ENCODE measurements at places on chromosomes 3 and 15. TPM values are rescaled to one million over a fixed set of nuclear protein-coding genes. Genes with fewer than 3 reads are reported as not detected.
A peak's percentile ranks its signal among the peaks of the same experiment; 100 is the strongest.

DNA sequence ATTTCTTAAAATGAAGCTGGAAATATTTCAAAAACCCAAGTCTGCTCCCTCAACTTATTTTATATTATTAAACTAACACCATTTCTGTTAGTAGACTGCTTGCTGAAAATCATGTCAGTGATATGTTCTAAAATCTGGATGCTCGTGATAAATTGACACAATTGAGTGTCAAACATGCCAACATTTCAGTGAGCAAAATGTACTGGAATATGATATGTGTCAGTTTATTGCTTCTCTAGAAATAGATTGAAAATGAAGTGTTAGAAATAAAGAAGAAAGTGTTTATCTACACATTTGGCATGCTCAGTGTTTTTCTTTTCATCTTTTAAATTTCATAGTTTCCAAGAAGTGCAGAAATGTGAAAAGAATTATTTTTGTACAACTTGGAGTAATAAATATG, 624.6 kb downstream of the SI start:
- H3K4me1 ChIP-seq, result peaks cover 15% of the 10 kb centered on the region
- no peak overlapping the region for H3K27ac ChIP-seq
- DNase-seq, result no peak
- H3K4me3 ChIP-seq, result no peak overlapping the region

- H3K27ac ChIP-seq, result no peak overlapping the region
- H3K4me1 ChIP-seq, result no peaks in the 10 kb centered on the region
- no peak for DNase-seq
- H3K4me3 ChIP-seq, result no peak overlapping the region
- H3K36me3 ChIP-seq, result no peaks in the 10 kb centered on the region
Observed at GRCh38 chr3:157239082-157239704, 79.2 kb upstream of the CCNL1 start.

- H3K27me3 ChIP-seq, result no peaks in the 10 kb centered on the region
- H3K27ac ChIP-seq, result no peak overlapping the region
- H3K36me3 ChIP-seq, result no peaks in the 10 kb centered on the region
- H3K4me1 ChIP-seq, result no peaks in the 10 kb centered on the region
- DNase-seq, result no peak
Observed at GRCh38 chr3:133745108-133745507, 1.1 kb upstream of the TF start.

GRCh38 chr3:66885326-66886000, 112.6 kb upstream of the KBTBD8 start:
- H3K4me1 ChIP-seq, result no peaks in the 10 kb centered on the region
- DNase-seq, result no peak
- no peak overlapping the region for H3K4me3 ChIP-seq
- H3K27ac ChIP-seq, result no peak overlapping the region

DNA sequence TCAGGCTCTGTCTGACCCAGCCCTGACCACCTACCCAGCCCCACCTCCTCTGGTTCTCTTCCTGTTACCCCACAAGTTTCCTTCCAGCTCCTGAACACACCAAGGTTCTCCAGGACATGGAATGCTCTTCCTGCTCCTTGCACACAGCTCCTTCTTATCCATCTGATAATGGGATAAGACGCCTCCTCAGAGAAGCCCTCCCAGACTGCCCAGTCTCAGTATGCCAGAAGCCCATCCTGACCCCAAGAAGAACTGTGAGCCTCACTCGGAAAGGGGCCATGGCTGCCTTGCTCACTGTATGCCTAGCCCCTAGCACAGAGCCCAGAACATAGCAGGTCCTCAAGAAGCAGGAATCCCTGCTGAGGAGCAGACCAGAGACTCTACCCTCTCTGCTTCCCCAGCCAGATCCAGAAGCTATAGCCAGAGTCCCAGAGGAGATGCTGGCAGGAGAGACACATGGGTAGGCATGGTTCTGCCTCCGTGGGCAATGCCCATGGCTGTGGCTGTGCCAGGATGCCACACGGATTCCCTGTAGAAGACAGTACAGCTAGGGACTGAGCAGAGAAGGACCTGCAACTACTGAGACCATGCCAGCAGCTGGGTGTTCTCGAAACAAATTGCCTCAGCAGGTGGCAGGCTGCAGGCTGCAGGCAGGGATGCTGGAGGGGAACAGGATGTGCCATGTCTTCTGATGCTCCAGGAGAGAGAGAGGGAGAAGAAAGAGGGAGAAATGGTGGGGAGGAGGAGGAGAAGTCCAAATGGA, 74.0 kb upstream of the LINGO1 start:
- H3K36me3 ChIP-seq, result no peaks in the 10 kb centered on the region
- no peaks in the 10 kb centered on the region for H3K4me1 ChIP-seq
- H3K27ac ChIP-seq, result no peak overlapping the region
- H3K4me3 ChIP-seq, result no peak overlapping the region
- DNase-seq, result no peak

DNA sequence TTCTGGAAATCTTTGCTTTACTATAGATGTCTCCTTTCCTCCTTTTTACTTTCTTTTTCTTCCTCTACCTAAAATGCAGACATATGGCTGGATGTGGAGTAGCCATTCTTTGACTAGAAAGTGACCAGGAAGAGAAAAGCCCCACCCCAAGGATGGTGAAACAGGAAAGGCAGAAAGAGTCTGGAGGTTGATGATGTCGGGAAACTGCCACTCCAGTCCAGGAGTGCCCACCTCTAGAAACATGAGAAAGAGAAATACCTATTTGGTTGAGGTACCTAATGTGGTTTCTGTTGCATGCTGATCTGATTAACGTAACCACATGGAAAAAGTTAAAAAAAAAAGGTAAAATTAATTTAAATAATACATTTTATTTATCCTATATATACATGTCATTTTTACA, 55.2 kb upstream of the SSR3 start:
- no peak overlapping the region for H3K27ac ChIP-seq
- H3K36me3 ChIP-seq, result no peaks in the 10 kb centered on the region
- no peak overlapping the region for H3K4me3 ChIP-seq

DNA sequence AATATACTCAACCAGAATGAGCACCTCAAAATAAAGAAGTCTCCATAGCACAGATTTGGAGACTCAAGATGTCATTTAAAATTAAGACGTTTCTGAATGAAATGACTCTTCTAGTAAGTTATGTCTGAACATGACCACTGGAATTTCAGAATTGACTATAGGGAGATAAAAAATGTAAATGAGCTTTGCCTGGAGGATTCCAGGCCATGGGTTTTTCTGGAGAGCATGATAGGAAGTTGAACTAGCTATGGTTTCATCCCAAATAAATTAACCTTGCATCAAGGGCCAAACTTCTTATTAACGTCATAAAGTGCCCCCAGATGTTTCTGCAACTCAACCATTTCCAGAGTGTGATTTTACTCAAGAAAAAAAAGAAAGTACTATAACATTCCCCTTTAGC, 222.6 kb upstream of the NR2F2 start:
- no peak overlapping the region for H3K27ac ChIP-seq
- H3K4me3 ChIP-seq, result no peak overlapping the region
- no peak for DNase-seq
- no peaks in the 10 kb centered on the region for H3K4me1 ChIP-seq
- H3K27me3 ChIP-seq, result no peaks in the 10 kb centered on the region

DNA sequence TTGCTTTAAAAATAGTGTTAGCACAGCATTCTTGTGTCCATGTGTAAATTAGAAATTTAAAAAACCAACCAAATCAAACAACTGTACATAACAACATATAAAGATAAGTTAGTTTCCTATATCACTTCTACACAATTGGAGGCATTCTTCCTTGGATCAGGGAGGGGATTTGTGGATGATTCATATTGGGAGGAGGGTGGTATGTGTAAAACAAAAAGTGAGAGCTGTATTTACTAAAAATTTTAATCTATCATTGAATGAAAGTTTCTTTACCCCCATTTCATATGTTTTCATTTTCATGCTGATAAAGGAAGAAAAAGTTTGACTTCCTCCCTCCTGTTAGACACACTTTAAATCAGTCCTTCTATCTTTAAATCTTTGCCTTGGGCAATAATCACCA, 325.0 kb downstream of the SATB1 start:
- no peaks in the 10 kb centered on the region for H3K4me1 ChIP-seq
- H3K27me3 ChIP-seq, result no peaks in the 10 kb centered on the region
- H3K36me3 ChIP-seq, result no peaks in the 10 kb centered on the region
- H3K4me3 ChIP-seq, result no peak overlapping the region
- DNase-seq, result no peak

DNA sequence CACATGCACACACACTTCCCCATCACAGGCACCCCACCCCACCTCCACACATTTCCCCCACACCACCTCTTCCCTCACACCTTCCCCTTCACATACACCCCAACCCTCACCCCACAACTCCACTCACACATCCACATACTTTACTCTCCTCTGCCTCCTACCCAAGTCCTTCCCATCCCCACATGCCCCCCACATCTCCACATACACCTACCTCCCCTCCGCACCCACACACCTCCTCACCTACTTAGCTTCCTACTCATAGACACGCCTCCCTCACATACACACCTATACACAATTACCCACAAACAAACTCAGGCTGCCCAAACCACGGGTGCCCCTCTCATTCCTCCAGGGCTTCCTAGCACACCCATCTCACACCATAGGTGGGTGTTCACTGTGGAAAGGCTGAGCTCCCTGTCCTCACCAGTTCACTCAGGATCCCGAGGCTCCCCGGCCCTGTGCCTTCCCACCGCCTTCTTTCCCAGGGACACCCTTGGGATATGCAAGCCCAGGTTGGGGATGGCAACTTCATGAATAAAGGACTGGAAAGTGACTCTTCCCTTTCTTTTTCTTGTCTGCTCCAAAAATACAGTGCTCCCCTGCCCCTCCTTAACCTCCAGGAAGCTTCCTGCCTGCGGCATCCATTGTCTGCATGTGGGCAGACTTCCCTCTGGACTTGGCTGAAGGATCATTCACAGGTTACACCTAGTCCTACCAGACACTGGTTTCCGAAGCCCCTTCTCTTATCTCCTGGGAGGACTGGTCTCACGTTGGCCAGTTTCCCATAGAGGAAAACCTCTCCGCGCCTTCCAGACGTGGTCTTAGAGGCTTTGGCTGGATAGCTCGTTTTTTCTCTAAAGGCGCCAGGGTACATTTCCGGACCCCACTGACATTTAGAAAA, 61.5 kb downstream of the SLCO2A1 start:
- no peaks in the 10 kb centered on the region for H3K36me3 ChIP-seq
- no peak for DNase-seq
- no peaks in the 10 kb centered on the region for H3K27me3 ChIP-seq
- no peak overlapping the region for H3K4me3 ChIP-seq

- H3K36me3 ChIP-seq, result peaks cover 32% of the 10 kb centered on the region
- H3K27me3 ChIP-seq, result no peaks in the 10 kb centered on the region
- no peaks in the 10 kb centered on the region for H3K4me1 ChIP-seq
- H3K4me3 ChIP-seq, result no peak overlapping the region
- no peak overlapping the region for H3K27ac ChIP-seq
Observed at GRCh38 chr3:48784426-48785120, 63.1 kb downstream of the PRKAR2A start.

- H3K36me3 ChIP-seq, result peaks cover 54% of the 10 kb centered on the region
- H3K27me3 ChIP-seq, result no peaks in the 10 kb centered on the region
- DNase-seq, result no peak
- H3K4me1 ChIP-seq, result peaks cover 1% of the 10 kb centered on the region
- H3K4me3 ChIP-seq, result no peak overlapping the region
- peak overlapping the region; percentile 11 for H3K27ac ChIP-seq
Observed at GRCh38 chr15:88631464-88632028, 7.3 kb upstream of the ISG20 start.

GRCh38 chr3:37519661-37520060, 342.0 kb upstream of the CTDSPL start:
- no peaks in the 10 kb centered on the region for H3K4me1 ChIP-seq
- no peak overlapping the region for H3K4me3 ChIP-seq
- DNase-seq, result no peak

GRCh38 chr3:189621948-189622603, 9.1 kb upstream of the TP63 start:
- no peaks in the 10 kb centered on the region for H3K27me3 ChIP-seq
- no peaks in the 10 kb centered on the region for H3K4me1 ChIP-seq
- no peak overlapping the region for H3K27ac ChIP-seq
- H3K36me3 ChIP-seq, result no peaks in the 10 kb centered on the region
- DNase-seq, result no peak

DNA sequence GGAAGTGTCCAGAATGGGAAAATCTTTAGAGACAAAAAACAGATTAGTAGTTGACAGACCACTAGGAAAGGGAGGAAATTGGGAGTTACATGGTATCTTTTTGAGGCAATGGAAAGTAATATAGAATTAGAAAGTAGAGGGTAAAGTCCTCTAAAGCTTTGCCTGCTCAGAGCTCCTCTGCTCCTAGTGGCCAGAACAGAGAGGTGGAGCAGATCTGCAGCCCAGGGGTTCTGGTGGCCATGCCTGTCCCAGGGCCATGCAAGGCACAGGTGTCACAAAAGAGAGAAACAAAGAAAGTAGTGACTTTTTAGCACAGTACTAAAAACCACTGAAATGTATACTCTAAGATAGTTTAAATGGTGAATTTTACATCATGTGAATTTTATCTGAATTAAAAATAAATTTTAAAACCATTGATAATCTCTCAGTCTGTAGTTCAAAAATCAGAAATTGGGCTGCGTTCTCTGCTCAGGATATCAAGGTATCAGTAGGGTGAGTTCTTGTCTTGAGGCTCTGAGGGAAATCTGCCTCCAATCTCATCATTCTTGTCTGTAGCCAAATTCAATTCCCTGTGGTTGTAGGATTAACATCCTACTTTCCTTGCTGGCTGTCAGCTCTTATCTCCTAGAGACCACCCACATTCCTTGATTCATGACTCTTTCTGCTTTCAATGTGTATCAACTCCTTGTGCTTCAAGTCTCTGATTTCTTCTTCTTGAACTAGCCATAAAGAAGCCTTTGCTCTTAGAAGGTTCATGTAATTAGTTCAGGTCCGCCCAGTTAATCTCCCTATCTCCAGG, 23.6 kb downstream of the PYGO1 start:
- H3K36me3 ChIP-seq, result no peaks in the 10 kb centered on the region
- no peaks in the 10 kb centered on the region for H3K27me3 ChIP-seq
- H3K4me1 ChIP-seq, result no peaks in the 10 kb centered on the region
- no peak overlapping the region for H3K27ac ChIP-seq

GRCh38 chr15:33014586-33014985, 179.9 kb downstream of the FMN1 start:
- H3K36me3 ChIP-seq, result no peaks in the 10 kb centered on the region
- no peak overlapping the region for H3K27ac ChIP-seq
- no peaks in the 10 kb centered on the region for H3K4me1 ChIP-seq
- no peaks in the 10 kb centered on the region for H3K27me3 ChIP-seq

DNA sequence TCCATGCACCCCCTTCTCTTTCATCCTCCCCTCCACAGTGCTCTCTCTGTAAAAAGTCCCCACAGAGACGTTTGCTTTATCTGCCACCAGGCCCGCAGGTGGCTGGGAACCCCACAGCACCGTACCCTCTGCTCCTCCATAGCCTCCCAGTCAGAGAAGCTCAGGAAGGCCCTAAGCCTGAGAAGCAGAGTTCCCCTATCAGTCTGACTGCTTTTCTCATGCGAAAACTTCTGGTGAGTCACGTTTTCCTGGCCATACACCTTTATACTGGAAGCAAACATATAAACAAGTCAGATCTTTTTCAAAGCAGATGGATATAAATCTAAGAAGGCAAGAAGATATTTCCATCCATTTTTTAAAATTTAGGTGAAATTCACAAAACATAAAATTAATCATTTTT, 51.5 kb upstream of the MEF2A start:
- no peaks in the 10 kb centered on the region for H3K27me3 ChIP-seq
- no peaks in the 10 kb centered on the region for H3K36me3 ChIP-seq
- no peak overlapping the region for H3K4me3 ChIP-seq
- no peak for DNase-seq
- H3K4me1 ChIP-seq, result peaks cover 10% of the 10 kb centered on the region
- no peak overlapping the region for H3K27ac ChIP-seq

Gene FOXL2NB
- 1.5 TPM for total RNA-seq

Gene IMPG2
- total RNA-seq, result 0.25 TPM

Gene FAM174B
- 4.9 TPM for total RNA-seq

Gene RPL15
- 2,641 TPM for total RNA-seq

Gene LMLN
- total RNA-seq, result 18.9 TPM

Gene DZIP1L
- total RNA-seq, result 27.5 TPM

Gene ITGA11
- total RNA-seq, result 15.5 TPM

Gene GP5
- total RNA-seq, result not detected

Gene CLDN1
- 48.6 TPM for total RNA-seq

Measured in vagina (tissue), 2 donors.